Activated naive CD8-positive, alpha-beta T cell treated with anti-CD3 and anti-CD28 coated beads, Interleukin-2, amount 50 U/mL, for 16 hours (primary cell): ENCODE measurements at places on chromosomes 5 and 9.

GRCh38 chr5:93578813-93579691 is 2.0 kb downstream of the NR2F1-AS1 start:
- no peak for DNase-seq

DNA sequence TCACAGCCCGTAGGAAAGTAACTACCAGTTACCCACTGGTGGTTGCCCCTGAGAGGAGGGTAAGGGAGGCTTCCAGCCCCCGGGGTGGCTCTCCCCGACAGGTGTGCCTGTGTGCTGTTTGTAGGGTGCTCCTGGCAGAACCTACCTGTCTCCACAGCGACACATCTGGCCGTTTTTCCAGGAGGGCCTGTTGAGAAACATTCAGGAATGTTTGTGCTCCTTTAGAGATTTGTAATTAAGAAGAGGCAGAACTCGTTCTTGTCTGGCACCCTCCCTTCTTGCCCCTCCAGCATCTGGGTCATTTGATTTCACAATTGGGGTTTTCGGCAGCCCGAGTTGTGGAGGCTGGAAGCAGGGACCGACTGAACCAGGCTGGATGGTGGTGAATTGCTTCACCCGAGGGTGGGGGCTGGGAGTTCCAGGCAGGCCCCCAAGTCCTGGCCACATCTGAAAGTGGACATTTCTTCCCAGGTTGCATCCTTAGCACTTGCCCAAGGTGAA is 74.2 kb downstream of the WWC1 start:
- DNase-seq, result no peak

GRCh38 chr5:123950701-123951581 is 439.0 kb downstream of the CSNK1G3 start:
- DNase-seq, result no peak

DNA sequence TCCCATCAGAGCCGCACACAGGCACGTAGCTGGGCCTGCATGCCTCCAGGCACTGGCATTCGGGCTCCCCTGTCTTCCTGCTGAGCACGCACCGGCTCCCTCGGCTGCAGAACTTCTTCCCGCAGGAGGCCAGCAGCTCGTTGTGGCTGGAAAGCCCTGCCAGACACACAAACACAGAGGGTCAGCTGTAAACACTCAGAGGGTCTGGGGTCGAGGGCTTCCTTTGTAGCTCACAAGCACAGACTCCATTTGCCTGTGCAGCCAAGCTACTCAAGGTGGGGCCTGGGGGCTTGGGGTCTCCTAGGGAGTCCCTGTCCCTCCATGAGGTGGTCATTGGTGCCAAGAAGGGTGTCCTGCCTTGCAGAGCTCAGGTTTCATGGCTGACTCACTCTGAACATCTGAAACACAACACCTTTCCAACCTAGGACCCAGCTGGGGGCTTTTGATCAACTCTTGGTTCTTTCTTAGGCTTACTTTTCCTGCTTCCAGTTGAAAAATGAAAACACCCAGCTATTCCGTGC is 211.4 kb downstream of the FSTL4 start:
- no peak for DNase-seq

GRCh38 chr9:131302244-131303075 is 12.9 kb downstream of the PLPP7 start:
- DNase-seq, result no peak

GRCh38 chr5:10555277-10555684 is 8.6 kb upstream of the ANKRD33B start:
- DNase-seq, result no peak

DNA sequence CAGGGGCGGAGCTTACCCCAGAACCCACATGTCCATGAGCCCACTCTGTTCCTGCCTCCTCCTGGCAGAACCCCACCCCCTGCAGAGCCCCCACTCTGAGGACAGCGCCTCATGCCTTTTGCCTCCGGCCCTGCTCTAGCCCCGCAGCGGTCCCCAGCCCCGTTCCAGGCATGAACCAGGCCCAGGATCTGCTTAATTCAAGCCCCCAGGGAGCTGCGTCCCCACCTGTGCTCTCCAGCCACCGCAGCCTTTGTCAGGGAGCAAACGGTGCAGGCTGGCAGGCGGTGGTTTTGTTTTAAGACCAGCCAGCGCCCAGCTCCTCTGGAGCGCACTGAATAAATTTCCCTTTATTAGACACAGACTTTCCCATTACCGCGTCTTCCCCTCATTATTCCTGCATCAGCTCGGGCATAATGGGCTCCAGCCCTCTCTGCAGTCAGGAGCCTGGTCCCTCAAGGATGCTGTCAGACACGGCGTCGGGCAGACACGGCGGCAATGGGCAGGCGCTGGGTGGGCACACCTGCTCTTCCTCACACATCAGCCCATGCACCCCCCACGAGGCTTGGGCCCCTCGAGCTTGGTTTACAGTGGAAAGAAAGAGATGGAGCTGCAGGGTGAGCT is 137.6 kb downstream of the OLFM1 start:
- DNase-seq, result no peak

GRCh38 chr5:173645437-173645807 is 29.0 kb upstream of the BOD1 start:
- DNase-seq, result no peak

DNA sequence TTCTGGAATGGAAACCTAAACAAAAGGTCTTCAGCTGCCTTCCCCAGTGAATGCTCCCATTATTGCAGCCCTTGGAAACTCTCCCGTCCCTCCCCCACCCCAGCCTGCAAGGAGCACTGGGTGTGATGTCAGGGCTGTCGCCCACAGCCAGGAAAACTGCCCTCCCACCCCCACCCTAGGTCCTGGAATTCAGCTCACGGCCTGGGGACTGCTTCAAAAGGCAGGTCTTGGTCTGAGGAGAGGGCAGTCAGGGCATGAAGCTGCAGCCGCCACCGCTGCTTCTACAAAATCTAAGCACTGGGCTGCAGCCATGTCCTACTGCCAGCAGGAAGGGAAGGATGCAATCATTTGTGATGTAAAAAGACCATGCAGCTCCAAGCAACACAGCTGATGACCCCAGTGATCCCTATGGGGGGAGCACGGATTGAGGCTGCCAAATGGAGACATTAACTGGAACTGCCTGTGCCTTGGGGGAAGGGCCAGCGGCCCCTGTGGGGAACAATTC is 11.4 kb downstream of the GRHPR start:
- no peak for DNase-seq

- DNase-seq, result no peak
Observed at GRCh38 chr9:97852001-97852398, 1.0 kb upstream of the FOXE1 start.

- no peak for DNase-seq
Observed at GRCh38 chr9:101691657-101692056, 46.8 kb downstream of the GRIN3A start.

DNA sequence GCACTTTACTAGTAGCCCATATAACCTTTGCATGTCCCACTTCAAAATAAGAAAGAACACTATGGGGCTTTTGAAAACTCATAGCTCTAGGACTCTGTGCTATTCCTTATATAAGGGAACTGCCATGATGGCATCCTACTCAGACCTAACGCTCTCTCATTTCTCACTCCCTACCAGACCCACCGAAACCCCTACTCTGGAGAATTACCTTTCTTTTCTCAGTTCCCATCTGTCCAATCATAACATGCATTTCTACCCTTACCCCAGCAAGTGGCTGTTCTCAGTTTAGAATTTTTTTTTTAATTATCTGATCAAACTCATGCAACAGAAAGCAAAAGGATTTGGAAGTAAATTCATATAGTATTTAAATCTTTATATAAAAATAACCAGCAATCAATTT is 27.3 kb downstream of the CARNMT1 start:
- DNase-seq, result no peak

GRCh38 chr9:28212979-28213378 is 639.7 kb upstream of the C9orf72 start:
- no peak for DNase-seq

GRCh38 chr9:14961372-14962068 is 51.3 kb upstream of the FREM1 start:
- no peak for DNase-seq

DNA sequence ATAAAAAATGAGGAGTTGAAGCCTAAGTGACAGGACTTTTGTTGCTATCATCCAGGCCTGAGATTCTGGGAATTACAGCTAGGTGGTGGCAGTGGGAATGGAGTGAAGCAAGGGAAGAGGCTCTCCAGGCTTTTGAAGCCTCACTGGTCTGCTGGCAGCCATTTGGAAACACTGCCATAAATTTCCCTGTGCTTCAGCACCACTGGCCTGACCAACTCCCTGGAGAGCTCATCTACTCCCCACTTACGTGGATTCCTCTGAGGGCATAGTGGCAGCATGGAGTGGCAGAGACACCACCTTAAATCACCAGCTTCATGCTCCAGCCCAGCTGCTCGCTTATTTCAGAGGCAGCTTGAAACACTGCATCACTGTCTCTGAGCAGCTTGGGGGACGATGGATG is 518.2 kb downstream of the TLR4 start:
- no peak for DNase-seq

DNA sequence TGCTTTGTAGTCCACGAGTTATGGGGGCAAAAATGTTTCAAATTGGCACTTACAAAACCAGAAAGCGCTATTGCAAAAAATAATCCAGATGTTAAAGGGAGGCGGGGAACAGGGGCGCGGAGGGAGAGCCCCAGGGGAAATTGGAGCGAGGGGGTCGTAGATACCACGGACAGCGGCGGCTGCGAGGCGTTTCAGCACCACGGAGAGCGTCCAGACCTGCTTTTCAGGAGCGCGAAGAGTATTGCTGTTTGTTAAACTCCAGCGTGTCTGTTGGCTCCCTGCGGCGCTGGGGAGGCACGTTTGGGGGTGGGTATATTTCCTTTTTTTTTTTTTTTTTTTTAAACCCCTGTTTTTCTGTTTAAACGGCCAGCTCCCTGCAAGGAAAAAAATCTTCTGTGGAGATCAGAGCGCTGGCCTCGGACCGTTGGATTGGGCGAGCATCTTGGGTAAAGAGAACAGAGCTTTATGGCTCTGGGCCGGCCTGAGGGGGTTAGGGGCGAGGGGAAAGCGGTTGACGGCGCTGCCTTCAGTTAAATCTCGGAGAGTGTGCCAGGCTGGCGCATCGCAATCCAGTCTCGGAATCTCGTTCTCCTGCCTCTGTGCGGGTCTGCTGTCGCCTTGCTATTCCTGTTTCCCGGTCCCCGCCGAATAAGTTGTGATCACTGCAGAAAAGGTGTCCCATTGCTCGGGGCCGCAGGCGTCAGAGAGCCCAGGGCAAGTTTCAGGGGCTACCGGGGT is at the start of gene GLRA1:
TSS of gene GLRA1 (minus strand) at position 288 of the 738 bp plus-strand sequence. CDS start 302 bp downstream, outside the sequence.
- no peak for DNase-seq

- DNase-seq, result no peak
Observed at GRCh38 chr5:59133764-59134261, 550.9 kb downstream of the RAB3C start.

GRCh38 chr5:53969176-53969730 is 341.1 kb downstream of the ARL15 start:
- no peak for DNase-seq

- DNase-seq, result no peak
Observed at GRCh38 chr9:36855448-36856315, 178.4 kb downstream of the PAX5 start.

DNA sequence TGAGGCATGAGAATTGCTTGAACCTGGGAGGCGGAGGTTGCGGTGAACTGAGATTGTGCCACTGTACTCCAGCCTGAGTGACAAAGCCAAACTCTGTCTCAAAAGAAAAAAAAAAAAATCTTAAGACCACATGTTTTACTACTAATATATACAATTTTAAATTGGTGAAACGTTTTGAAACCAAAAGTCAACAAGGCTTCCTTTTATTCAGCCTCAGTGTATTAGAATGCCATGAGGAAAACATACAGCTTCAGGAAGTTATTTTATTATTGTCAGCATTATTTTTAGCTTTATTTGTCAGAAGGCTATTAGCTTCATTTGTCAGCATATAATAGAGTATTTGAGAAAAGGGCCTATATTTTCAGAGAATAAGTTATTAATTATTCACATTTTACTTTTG is 163.9 kb upstream of the SH3GL2 start:
- no peak for DNase-seq

GRCh38 chr9:91151718-91152095 is 210.0 kb downstream of the AUH start:
- no peak for DNase-seq

GRCh38 chr9:133351908-133352634 is 4.1 kb downstream of the RPL7A start:
- no peak for DNase-seq

- DNase-seq, result no peak
Observed at GRCh38 chr9:94086486-94087345, 2.5 kb downstream of the PTPDC1 start.
